ENCODE measurements at places on chromosomes 1 and 21.
A peak's percentile ranks its signal among the peaks of the same experiment; 100 is the strongest.

DNA sequence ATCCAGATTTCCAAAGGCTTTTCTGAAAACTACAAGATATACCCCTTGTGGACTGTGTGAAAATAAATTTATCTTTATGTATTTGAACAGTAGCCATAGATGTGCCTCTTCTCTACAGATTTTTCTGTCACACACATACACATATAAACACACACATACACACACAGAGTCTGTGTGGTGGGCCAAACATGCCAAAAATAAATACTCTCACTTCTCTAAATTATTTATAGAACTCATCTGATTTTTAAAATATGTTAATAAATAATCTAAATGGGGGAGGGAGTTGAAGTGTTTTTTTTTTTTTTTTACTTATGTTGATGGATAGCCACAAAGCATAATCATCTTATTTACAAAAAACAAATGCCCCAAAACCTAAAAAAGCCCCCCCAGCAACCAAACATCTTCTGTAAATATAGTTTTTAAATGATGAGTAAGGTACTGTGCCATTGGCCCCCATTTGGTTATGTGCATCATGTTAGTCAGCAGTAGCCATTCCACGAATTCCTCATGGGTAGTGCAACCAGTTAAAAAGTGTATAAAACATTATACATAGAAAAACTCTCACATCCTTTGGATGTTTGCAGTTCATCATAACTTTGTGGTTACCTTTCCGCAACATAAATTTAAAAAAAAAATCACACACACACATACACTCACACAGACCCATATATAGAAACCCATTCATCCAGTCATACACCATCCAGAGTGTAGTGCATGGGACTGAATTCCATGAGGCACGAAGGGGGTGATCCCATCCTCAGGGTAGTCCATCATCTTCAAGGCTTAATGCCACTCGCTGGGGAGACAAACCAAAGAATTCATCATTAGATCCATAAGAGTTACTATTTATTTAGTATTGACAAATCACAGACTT, 8.2 kb upstream of the MAGOH start:
- DNase-seq: no peak

- no peak for DNase-seq
Observed at GRCh38 chr1:179883040-179883744, 1.1 kb downstream of the TOR1AIP1 start.

DNA sequence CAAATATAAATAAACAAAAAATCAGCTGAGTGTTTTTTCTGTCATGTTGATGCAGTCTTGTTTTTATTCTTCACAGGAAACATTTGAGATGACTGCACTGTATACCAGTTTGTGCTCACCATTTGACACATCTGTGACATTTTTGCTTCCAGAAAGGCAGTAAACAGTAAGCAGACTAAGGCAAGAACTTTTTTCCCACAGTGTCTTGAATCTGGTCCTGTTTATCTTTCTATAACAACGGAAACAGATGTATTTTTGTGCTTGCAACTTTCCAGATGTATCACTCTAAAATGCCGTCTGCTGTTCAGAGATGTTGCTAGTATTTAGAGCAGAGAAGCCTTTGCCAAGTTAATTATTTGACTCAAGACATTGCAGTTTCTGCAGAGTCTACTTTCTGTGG, 105.5 kb downstream of the ZC3H11B start:
- no peak for DNase-seq

DNA sequence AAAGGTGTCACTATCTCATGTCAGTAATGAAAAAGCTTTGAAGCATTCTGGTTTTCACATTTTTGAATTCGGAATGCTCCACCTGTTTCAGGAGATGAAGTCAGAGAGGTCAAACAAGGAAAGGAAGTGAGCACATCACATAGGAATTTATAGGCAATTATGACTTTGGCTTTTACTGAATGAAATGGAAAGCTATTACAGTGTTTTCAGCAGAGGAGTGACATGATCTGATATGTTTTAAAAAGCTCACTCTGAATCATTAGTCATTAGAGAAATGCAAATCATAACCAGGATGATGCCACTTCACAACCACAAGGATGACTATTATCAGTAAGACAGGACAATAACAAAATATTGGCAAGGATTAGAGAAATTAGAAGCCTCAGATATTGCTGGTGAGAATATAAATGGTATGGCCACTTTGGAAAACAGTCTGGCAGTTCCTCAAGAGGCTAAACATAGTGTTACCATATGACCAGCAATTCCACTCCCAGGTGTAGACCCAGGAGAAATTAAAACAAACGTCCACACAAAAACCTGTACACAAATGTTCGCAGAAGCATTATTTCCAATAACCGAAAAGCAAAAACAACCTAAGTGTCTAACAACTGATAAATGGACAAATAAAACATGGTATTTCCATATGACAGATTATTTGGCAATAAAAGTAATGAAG, 7.5 kb downstream of the TAF1A start:
- peak; percentile 87 for DNase-seq

DNA sequence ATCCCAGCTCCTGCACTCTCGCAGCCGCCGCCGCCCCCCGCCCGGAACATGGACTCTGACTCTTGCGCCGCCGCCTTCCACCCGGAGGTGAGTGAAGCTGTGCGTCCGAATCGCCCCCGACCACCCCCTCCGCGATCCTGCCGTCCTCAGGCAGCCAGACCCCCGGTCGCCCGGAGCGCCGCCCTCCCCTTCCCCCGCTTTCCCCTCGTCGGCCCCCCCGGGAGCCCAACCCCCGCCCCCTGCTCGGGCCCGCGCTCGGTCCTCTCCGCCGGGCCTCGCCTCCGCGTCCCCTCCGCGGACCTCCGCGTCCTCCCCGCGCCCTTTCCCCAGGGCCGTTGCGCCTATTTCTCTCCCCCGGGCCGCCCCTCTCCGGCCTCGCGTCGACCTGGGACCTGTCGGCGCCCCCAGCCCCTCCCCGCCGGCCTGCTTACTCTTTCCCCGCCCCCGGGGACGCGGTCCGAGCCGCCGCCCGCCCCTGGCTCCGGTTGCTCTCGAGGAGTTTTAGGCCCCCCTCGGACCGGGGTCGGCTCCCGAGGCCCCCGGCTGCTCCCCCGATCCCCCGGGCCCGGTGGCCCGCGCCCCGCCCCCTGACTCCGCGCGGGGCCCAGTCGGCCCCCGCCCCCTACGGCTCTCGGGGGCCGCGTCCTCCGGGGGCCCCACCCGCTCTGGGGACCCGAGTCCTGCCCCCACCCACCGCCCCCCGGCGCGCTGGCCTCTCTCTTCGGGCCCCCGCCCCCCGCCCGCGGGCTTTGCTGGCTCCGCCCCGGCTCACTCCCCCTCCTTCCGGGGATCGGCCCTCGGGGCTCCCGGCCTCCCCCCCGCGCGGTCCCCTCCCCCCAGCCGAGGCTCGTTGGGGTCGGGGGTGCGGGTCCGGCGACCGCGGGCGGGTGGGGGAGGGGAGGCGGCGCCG, 743 bp downstream of the PHF13 start:
- DNase-seq: no peak

DNA sequence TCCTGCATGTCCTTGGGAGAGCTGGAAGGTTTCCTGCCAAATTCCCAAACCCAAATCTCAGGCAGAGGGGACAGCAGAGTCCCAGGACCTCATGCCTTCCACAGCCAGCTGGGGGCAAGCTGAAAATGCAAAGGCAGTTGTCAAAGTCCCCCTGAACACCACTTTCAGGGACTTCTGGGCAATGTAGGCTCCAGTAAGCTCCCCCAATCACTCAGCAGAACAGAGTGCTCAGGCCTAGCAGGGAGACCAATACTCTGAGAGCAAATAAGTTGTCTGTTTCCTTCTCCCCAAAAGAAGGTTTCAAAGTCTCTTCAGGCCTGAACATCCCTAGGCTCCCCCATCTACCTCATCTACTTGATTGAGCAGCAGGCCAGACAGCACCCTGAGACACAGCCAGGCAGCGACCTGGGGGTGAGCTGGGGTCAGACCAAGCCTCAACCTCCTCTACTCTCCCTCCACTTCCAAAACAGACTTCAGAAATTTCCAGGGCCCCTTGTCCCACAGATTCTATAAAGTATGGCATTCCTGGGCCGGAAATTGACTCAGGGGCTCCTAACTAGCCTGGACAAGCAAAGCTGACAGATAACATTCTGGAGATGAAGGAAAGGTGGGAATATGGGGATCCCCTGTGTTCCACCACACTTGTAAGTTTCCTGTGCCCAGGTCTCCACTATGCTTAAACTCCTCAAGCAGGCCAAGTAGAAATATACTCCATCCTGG, 1.9 kb downstream of the SLC9A1 start:
- DNase-seq: no peak

DNA sequence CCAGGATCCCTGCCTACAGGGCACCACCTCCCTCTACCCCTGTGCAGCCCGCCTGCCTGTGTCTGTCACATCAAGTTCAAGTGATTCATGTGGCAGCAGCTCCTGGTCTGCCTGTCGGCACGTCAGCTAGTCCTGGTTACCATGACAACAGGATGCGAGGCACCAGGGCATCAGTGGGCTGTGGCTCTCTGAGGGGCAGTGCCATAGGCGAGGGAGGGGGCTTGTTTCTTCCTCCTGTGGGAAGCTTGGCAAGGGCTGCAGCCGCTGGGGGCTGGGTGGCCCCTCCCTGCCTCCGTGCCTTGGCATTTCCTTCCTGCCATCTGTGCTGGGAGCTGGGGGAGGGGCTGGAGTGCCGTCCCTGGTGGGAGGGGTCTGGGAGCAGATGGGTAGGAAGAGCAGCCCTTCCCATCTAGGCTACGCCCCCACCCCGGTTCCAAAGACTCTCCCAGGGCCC, 43.1 kb downstream of the FOXO6 start:
- DNase-seq: peak; percentile 76

DNA sequence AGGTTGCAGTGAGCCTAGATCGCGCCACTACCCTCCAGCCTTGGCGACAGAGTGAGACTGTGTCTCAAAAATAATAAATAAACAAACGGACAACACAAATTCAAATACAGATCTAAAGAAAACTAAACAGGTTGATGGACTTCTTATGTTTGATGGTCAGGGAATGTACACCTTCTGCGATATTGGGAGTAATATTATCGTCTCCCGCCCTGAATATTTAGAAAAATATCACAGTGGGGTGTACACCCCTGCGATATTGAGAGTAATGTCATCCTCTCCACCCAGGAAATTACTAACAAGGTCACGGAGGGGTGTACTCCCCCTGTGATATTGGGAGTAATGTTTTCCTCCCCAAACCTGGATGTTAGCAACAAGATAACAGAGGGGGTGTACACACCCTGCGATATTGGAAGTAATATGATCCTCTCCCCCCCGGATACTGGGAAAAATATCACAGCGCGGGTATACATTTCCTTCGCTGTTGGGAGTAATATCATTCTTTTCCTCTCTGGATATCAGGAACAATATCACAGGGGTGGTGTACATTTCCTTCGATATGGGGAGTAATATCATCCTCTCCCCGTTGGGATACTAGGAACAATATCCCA, 1.4 kb upstream of the CFAP298 start:
- DNase-seq: no peak

GRCh38 chr1:16174886-16175598, 19.2 kb upstream of the EPHA2 start:
- DNase-seq: no peak

- DNase-seq: no peak
Observed at GRCh38 chr1:216210081-216210480, 213.2 kb downstream of the USH2A start.
